ENCODE measurements at places on chromosomes 3 and 15. TPM values are rescaled to one million over a fixed set of nuclear protein-coding genes. Genes with fewer than 3 reads are reported as not detected.

LRRC31 gene
- not detected for total RNA-seq

NBEAL2 gene
- total RNA-seq: 42.7 TPM

MINAR1 gene
- total RNA-seq: 0.23 TPM

MESP1 gene
- 1.1 TPM for total RNA-seq

C3orf85 gene
- total RNA-seq: not detected

NEIL1 gene
- 0.60 TPM for total RNA-seq

NANOGP8 gene
- not detected for total RNA-seq

TGM5 gene
- total RNA-seq: 0.20 TPM

ZBED2 gene
- total RNA-seq: 0.20 TPM

ITIH1 gene
- not detected for total RNA-seq

NDUFAF3 gene
- 205 TPM for total RNA-seq

MAGI1 gene
- 15.2 TPM for total RNA-seq

ATRIP gene
- total RNA-seq: 29.2 TPM

Data from HT1080 (cell line).